ENCODE measurements at places on chromosomes 6 and 20.

DNA sequence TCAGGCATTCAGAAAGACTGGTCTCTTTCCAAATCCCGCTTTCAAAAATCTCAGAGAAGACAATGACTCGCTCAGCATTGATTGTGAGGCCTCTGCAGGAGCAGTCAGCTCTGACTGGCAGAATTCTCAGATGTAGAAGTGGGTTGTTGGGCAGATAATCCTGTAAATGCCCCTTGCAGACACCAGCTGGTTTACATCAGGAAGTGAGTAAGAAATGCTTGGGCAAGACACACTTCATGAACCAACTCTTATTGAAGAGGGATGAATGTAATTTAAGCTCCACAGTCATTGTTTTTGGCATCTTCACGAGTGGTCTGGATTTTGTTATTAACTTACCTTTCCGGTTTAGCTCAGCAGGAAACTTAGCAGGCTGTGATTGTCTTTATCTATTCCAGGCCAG is 166.6 kb downstream of the PLCB4 start:
- no peak for DNase-seq

GRCh38 chr20:32218156-32218900 is 10.6 kb downstream of the POFUT1 start:
- DNase-seq = no peak

DNA sequence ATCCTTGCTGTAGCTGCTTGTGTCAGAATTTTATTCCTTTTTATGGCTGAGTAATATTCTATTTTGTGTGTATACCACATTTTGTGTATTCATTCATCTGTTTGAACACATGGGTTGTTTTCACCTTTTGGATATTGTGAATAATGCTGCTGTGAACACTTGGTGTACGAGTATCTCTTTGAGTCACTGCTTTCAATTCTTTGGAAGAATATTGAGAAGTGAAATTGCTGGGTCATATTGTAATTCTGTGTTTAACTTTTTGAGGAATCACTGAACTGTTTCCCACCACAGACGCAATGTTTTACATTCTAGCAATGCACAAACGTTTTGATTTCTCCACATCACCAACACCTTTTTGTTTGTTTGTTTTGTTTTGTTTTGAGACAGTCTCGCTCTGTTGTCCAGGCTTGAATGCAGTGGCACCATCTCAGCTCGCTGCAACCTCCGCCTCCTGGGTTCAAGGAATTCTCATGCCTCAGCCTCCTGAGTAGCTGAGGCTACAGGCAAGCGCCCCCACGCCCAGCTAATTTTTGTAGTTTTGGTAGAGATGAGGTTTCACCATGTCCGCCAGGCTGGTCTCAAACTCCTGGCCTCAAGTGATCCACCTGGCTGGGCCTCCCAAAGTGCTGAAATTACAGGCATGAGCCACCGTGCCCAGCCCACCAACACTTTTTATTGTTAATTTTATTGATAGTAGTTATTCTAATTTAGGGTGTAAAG is 21.7 kb downstream of the CPXM1 start:
- no peak for DNase-seq

- no peak for DNase-seq
Measured at GRCh38 chr6:136685540-136686108, 106.7 kb downstream of the MAP3K5 start.

- no peak for DNase-seq
Measured at GRCh38 chr6:111592726-111593511, 12.8 kb downstream of the TRAF3IP2 start.

GRCh38 chr6:145749632-145750031 is 14.3 kb upstream of the EPM2A start:
- DNase-seq = no peak

- peak; percentile 41 for DNase-seq
Measured at GRCh38 chr20:23200914-23201313, 114.8 kb upstream of the CD93 start.

GRCh38 chr6:158698931-158699330 is 49.1 kb downstream of the SYTL3 start:
- no peak for DNase-seq

DNA sequence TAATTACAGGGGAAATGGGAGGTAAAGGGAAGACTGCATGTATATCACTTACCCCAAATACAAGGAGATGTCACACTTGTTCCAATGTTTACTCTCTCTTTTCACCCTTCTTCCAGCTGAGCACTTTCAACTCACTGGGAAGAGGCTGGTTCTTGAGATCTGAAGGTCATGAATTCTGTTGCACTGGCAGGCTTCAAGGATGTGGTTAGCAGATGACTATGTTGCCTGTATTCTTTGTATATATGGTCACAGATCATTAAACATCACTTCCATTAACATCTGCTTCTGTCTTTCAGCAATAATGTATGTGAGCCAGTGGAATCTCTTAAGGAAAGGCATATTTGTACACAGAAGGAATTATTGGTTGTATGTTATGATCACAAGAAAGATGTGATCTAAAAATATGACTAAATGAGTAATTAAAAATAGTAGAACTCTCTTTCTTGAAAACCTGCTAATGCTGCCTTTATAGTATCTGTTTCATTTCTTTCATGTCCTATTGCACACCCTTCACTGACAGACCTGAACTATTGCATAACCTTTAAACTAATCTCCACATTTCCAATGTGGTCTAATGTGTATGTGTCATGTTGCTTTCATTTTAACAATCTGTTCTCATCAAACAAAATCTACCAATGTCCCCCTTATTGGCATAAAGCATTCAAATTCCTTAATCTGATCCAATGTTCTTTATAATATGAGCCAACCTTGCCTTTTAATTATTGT is 131.4 kb upstream of the EPHA7 start:
- no peak for DNase-seq

GRCh38 chr20:4073852-4074741 is 58.7 kb upstream of the RNF24 start:
- peak; percentile 2 for DNase-seq

- no peak for DNase-seq
Measured at GRCh38 chr6:37576336-37576737, 76.6 kb upstream of the CCDC167 start.

GRCh38 chr20:16488086-16488485 is 85.2 kb downstream of the KIF16B start:
- no peak for DNase-seq

GRCh38 chr6:77653816-77654215 is 977 bp downstream of the MEI4 start:
- DNase-seq = no peak

DNA sequence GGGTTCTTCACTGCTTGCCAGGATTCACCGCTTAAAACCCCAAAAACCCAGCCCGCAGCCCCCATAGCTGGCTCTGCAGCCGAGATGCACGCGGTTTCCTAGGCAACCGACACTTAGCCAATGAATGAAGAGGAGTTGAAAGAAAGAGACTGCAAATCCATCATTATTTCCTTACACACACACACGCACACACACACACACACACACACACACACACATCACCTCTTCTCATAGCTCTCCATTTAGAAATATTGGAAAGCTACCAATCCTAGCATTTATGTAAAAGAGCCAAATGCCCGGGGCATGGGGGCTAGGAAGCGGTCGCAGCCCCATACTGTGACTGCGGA is 3.4 kb upstream of the TUBB2B start:
- no peak for DNase-seq

- no peak for DNase-seq
Measured at GRCh38 chr20:48684501-48685041, 143.2 kb downstream of the PREX1 start.

GRCh38 chr20:58991715-58992114 is 10.7 kb downstream of the NELFCD start:
- no peak for DNase-seq

GRCh38 chr6:168137024-168137423 is 58.0 kb upstream of the FRMD1 start:
- no peak for DNase-seq

DNA sequence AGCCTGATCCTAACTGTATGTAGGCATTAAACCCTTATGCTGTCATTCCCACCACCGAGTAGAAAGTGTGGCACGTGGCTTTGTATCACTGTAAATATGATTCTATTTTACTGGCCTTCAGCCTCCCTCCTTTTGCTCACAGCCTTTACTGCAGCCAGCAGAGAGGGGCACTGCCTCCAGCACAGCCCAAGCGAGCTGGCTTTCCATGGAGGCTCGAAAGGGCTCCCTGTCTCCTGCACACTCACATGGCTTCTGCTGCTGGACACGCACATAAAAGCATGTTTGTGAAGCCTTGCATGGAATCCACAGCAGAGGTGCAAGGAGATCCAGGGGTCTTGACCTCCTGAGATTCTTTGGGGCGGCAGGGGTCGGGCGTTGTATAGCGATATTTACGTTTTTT is 51.3 kb downstream of the RNASET2 start:
- peak; percentile 5 for DNase-seq

- DNase-seq = no peak
Measured at GRCh38 chr20:19855416-19855815, 97.4 kb downstream of the RIN2 start.

DNA sequence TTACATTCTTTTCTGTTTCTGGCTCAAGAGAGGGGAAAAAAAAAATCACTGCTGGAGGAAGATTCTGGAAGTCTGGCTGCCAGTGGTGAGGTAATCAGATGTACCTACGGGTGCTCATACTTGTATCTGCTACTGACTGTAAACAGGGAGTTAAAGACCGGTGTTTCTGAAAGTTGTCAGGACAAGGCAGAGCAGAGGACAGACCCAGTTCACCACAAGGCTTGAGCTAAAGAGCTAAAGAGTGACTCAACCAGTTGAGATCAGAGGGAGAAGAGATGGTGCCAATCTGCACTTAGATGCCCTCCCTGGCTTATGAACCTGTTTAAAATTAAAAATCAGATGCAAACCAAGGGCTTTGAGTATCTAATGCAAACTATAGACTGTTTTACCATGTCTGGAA is 55.4 kb downstream of the CEP162 start:
- DNase-seq = no peak

DNA sequence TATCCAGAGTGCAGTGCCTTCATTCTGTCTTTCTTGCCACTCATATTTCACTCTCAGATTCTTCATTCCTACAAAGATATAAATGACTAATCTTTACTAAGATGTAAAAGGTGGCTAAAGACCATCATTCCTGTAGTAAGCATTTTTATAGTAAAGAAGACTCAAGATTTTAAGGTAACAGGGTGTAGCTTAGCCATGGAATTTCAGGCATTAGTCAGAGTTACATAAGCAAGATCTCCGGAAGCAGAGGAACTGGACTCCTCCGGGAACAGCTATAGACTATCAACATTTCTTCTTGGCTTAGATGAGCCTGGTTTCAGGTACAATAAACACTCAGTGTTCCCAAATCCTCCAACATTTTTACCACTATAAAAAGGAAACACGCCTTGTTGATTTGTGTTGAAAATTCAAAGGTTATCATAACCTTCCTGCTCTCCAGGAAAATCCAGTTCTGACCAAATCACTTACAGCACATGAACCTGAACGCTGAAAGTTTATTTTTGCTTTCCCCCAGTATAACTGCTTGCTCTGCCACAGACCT is 23.7 kb downstream of the SERPINB1 start:
- no peak for DNase-seq

GRCh38 chr20:8292793-8293192 is 160.7 kb downstream of the PLCB1 start:
- no peak for DNase-seq

GRCh38 chr6:7052443-7053011 is 55.2 kb upstream of the RREB1 start:
- DNase-seq = peak; percentile 34

GRCh38 chr6:131160254-131160758 is 25.0 kb downstream of the AKAP7 start:
- DNase-seq = no peak

- no peak for DNase-seq
Measured at GRCh38 chr6:127222418-127222817, 44.2 kb upstream of the RNF146 start.

- no peak for DNase-seq
Measured at GRCh38 chr6:153237670-153238069, 106.6 kb upstream of the RGS17 start.

DNA sequence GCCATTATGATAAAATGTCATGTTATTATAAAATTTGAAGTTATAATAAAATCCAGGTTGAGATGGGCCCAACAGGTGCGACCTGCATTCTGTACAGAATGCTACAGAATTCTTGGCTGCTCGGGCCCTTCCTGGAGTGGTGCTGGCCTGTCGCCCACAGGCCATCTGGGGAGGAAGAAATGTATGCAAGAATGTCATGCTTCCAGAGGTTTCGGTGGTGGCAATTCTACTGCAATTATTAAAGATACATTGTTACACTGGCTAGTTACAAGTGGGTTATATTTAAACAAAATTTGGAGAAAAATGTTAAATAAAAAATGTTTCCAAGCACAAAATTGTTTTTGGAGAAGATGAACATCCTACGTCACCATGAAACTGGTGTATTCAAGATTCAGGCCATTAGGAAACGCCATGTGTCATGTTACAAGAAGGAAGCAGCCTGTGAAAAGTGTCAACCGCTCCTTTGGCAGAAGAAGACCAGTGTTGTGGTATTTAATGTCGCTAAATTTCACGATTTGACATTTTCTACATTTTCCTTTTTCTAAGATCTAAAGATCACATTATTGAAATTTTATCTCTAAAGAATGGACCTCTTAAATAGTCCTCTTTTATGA is 7.1 kb downstream of the RAMACL start:
- DNase-seq = no peak

- no peak for DNase-seq
Measured at GRCh38 chr6:130744576-130745366, 82.4 kb upstream of the SMLR1 start.

DNA sequence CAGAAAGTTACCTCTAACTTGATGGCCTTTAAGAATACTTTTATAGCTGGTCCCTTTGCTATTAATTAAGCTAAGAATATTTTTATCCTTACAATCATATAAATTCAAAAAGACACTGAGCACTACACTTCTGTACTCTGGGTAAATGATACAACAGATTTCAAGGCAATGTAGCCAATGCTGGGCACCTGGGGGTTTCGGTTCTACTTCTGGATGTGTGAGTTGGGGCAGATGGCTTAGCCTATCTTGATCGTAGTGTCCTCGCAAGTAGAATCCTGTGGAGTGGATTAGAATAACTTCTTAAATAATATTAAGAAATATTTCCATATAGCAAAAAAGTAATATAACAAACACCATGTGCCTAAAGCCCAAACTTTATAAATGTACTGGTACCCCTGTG is 96.9 kb upstream of the NT5E start:
- DNase-seq = no peak

DNA sequence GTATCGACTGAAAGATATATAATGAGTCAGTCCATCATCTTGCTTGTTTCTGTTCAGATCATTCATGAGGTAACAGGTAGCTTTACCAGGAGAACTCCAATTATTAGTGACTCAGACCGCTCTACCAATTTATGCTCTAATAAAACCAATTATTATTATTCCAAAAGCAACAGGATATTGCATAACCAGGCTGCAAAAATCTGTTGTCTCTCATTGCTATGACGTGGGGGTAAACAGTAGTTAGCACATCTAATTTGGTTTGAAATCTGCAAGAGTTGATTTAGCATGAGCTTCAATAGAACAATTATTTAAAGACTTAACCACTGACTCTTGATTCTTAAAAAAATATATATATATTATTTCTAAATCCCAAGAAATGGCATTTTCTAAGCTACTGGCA is 90.9 kb upstream of the MAP7 start:
- DNase-seq = no peak

DNA sequence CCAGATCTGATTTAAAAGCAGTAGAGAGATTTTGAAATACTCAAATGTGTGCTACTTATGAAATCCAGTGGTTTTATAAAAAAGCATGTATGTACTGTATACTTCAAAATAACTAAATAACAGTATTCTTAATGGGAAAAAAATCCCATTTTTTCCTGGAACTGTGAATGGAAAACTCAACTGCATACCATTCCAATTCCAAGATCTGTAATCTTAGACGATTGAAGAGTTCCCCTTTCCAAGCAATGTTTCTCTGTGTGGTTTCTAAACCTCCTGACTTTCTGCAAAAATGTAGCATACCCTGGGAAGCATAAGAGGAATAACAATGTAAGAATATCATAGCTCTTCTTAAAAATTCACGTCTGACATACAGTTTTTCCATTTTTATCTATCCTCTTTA is 40.3 kb upstream of the HIVEP2 start:
- DNase-seq = no peak
